ENCODE measurements at places on chromosomes 4 and X.

GRCh38 chr4:184896868-184897715, 71.3 kb upstream of the ACSL1 start:
- no peak for DNase-seq

- no peak for DNase-seq
These were observed 1.7 kb upstream of the VCX start for GRCh38 chrX:7841084-7841805.

GRCh38 chrX:151161690-151162089, 14.7 kb upstream of the GPR50 start:
- DNase-seq, result no peak

- no peak for DNase-seq
These were observed 27.0 kb upstream of the PDGFC start for GRCh38 chr4:156998500-156999174.

- DNase-seq, result no peak
These were observed 646.7 kb downstream of the BCOR start for GRCh38 chrX:39451046-39451445.

- no peak for DNase-seq
These were observed 63.0 kb downstream of the PRSS12 start for GRCh38 chr4:118289794-118290193.

DNA sequence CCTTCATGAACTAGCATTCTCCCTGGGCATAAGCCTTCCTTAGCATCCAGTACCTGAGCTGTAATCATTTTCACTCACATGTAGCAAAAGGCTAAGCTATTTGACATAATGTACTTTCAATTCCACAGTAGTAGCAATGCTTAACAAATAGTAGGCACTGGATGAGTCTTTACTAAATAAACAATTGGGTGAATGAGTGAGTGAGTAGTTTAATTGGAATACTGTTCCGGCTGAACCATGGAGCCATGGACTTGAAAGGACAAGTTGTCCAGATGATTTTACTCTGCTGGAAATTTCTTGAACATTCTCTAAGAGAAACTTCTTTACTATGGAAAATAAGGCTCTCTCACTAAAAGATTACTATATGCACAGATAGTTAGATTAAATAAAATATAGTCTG, 159.3 kb downstream of the FAM47B start:
- DNase-seq, result no peak

GRCh38 chr4:5465529-5465928, 242.8 kb downstream of the EVC2 start:
- DNase-seq, result no peak

DNA sequence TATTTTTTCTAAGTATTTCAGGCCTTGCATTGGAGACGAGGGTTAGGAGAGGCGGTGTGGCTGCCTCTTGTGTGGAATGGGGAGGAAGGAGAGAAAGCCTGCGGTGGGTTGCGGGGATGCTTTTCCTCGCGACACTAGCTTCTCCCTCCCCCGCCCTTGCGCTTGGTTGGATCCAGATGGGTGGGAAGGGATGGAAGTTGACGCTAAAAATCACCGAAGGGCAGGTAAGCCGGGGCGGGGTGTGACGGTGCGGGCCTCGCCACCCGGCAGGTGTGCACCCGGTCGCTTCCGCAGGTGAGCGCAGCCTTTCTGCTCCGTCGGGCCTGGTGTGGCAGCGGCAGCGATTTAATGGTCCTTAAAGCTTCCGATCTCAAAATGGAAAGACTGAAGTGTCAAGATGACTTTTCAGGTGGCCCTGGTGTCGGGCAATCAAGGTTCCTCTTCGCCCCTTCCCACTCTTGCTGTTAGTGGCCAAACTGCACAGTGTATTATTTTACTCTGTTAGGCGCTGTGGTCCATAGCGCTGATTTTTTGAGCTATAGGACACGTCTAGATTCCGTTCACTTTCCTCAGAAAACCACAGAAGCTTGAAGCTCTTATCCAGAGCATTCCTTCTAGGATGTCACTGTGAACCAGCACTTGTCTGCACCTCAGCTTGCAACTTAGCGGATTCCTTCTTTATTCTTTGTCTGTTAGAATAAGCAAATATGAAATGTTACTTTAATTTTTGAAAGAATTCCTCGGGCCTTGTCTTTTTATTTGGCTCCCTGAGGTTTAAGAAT, 765 bp downstream of the ENOPH1 start:
- no peak for DNase-seq

DNA sequence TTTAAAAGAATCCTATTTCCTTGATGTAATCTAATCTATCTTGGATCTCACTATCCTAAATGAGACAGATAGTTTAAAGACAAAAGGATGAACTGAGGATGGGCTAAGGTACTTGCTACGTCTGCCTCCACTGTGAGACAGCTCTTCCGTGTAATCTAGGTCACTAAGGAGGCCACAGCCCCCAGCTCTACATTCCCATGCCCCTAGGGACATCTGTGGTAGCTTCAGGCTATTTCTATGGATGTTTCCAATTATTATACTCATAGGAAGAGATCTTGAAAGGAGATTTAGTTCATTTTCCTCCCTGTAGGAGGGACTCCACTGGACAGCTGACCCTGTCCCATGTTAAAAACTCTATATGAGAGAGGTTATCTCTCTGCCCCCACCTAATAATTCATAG, 140.8 kb upstream of the TRPC5 start:
- DNase-seq, result no peak

GRCh38 chr4:152697284-152698088, 17.7 kb upstream of the TMEM154 start:
- DNase-seq, result no peak

DNA sequence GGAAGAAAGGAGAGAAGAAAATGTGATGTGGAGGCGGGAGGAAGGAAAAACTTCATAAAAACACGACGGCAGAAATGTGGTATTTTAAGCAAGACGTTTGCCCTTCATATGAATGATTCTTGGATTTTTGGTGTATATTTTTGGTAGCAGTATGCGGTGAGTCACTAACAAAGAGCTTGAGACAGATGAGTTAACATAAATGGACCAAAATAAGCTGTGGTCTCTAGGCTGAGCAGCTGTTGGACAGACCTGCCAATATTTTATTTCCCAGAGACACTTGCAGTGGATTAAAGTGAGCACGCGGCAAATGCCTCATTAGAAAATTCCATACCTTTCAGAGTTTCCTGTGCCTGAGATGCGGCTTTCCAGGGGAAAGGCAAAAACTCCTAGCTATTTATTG, 43.1 kb upstream of the RPS6KA3 start:
- no peak for DNase-seq

DNA sequence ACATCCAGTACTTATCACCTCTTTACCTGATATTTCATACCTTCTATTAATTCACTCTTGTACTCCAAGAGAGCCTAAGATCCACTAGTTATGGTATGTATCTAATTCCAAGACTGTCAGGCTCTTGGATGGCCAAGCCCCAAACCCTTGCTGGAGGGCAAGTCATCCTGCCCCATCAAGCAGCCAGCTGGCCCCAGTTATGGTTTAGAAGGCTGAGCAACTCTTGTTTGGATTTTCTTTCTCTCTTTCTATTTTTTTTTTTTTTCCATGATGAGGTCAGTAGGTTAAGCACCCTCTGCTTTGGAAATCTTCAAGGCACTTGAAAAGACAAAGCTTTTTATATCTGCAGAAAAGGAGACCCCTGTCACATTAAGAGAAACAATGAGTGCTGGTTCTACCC, 10.9 kb upstream of the FGF16 start:
- no peak for DNase-seq

DNA sequence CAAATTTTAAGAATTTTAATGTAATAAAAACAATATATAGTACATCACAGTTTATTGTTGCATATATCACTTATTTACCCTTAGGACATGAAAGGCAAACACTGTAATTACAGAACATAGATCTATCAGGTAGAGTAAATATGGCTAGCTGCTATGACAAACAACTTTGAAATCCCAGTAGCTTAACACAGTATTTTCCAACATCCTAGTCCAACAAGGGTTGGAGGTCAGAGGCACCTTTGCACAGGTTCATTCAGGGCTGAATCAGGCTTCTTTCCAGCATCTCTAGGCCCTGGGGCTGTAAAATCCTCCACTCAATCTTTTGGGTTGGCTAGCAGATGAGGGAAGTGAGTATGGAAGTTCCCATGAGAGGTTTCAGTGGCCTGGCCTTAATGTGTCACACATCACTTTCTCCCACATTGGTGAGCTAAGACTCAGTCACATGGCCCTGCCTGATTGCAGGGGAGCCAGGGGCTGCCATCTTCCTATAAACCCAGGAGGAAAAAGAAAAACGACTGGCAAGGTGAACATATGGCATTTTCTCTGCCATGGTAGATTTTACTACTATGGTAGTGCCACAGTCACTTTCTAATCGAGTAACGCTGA, 32.9 kb downstream of the HERC6 start:
- DNase-seq, result no peak

GRCh38 chrX:106613277-106613676, 1.5 kb downstream of the RADX start:
- no peak for DNase-seq

GRCh38 chr4:70728091-70728490, 6.3 kb downstream of the RUFY3 start:
- DNase-seq, result no peak

GRCh38 chrX:64976673-64977040, 407 bp upstream of the ZC4H2 start:
- DNase-seq, result no peak

DNA sequence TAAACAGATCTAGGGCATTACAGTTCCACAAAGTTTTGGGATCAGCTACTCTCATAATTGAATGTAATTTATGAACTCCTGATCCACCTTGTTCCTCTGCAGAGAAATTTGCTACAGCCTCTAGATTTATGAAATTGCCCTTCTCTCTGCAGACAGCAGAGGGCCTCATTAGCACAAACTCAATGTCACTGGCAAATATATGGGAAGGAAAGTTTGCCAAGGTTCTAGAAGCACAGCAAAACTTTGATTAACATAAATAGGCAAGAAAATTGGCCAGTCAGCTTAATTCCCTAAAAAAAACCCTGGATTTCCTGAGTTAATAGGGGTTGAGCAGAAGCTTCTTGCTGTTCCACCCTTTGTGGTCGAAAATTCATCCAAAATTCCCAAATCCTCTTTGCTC, 31.5 kb downstream of the PRPS1 start:
- DNase-seq, result no peak

- DNase-seq, result no peak
These were observed 871 bp upstream of the HPGD start for GRCh38 chr4:174523025-174523693.

DNA sequence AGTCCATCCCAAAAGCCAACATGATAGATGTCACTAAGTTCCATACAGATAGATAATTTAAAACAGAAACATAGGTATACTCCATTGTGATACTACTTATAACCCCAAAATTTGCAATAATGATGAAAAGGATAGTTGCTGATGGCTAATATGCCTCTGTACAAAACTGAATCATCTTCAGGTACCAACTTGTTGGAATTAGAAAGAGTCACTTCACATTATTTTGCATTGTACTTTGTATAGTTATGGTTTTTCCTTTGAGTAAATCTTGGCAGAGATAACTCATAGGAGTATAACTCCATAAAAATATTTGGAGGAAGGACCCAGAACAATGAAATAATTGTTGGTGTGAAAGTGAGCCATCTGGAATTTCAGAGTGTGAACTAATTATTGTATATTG, 17.6 kb downstream of the GIMD1 start:
- DNase-seq, result no peak

DNA sequence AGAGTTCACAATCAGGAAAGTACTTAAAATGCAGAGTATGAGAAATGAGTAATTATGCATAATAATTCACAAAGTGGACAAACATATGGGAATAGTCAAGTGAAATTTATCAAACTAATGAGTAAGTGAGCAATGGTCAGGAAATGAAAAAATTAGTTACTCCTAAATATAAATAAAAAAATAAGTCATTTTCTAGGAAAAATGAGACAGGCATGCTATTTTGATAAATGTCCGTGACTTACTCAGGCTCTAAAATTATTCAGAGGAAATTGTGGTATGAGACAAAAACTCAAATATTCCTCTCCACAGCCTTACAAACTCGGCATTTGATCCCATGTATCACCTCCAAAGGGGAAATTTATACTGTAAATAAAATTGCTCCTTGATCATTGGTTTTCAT, 181.2 kb downstream of the COX18 start:
- DNase-seq, result no peak

GRCh38 chr4:1172971-1173757, 781 bp upstream of the SPON2 start:
- DNase-seq, result no peak

DNA sequence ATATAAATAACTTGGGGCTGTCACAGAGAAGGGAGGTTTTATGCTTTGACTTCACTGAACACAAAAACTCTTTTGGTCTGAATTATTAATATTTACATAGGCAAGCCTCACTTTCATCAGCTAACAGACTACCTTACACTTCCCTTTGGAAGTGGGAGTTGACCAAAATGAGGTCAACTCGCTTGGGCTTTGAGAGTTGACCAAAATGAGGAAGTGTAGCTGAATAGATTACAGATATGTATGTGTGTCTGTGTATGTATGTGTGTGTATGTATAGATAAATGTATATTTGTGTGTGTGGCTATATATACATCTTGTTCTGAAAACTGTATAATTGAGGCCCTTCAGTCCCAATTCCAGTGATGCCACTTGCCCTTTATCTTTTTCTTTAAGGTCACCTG, 113.3 kb upstream of the IL13RA1 start:
- no peak for DNase-seq

DNA sequence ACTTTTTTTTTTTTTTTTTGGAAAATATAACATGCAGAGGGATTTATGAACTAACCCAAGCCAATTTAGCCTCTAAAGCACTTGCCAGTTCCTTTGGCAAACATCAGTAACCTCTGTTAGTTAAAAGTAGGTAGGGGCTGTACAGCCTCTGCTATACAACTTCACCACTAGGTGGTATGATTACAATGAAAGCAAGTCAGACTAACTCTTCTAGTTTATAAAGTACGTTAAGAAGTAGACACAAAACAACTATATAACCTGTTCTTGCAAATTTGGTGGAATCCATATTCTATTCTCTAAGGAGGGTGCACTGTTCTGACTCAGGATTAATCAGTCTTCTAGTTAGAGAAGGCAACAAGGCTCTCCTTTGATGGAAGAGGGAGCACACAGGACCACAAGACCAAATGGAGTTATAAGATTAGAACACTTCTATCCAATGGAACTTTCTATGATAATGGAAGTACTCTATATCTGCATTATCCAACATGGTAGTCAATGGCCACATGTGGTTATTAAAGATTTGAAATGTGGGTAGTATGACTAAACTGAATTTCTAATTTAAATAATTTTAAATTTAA, 12.8 kb downstream of the AIMP1 start:
- peak; percentile 10 for DNase-seq

DNA sequence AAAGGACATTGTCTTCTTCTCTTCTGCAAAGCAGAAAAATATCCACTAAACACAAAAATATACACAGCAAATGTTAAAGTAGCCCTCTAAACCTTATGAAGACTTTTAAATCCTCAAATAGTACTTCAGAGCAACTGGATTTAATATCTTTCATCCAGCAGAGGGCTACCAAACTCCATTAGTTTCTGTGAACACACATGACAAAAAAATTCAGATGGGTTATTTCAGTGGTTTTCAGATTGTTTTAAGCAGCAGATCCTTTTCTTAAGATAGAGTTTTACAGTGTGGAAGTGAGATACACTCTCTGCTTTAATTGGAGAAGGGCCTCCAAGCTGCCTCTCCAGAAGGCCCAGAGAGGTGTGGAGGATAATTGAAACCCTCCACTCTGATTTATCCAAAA, 56.7 kb downstream of the ANK2 start:
- DNase-seq, result no peak

- no peak for DNase-seq
These were observed 43.9 kb downstream of the GABRB1 start for GRCh38 chr4:47075262-47075661.
